ENCODE measurements at places on chromosomes 1 and 21.

DNA sequence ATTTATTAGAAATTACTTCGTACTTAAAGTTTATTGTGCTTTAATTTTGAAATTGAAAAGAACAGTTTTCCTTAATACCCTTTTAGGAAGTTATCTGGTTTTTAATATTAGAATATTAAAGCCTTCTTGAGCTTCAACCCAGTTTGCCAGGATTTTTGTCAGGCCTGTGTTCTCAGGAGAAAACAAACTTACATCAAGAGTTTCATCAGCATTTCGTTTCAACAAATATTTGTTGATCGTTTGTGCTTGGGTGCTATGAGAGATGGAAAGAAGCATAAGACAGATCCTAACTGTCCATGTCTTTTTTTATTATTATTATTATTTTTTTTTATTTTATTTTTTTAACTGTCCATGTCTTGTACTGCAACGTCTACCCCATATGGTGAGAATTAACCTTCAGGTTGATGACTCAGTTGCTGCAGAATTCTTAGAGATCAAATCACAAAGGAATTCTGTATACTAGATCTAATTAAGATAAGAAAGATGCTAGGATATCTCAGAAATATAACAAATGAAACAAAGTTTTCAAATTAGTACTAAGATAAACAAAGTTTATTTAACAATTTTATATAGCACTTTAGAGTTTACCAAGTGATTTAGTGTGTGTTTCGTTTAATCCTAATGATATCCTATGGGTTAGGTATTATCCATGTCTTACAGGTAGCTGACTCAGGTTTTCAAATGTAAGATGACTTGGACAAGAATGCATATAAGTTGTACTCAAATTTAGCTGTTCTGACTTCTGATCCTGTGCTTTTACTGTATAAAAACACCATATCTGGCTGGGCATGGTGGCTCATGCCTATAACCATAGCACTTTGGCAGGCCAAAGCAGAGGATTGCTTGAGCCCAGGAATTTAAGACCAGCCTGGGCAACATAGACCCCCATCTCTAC is 14.3 kb downstream of the FBXO28 start:
- DNase-seq, result no peak

DNA sequence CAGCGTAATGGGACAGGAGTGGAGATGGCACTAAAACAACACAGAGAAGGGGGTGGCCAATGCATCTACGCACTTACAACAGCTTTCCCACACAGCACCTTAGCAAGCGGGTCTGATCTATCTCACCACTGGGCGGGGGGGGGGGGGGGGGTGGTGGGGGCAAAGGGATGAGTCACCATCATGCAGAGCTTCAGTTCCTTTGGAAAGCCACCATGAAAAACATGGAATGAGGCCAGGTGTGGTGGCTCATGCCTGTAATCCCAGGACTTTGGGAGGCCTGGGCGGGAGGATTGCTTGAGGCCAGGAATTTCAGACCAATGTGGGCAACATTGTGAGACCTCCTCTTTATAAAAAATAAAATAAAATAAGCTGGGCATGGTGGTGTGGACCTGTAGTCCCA is 47.2 kb downstream of the KLHDC7A start:
- DNase-seq, result no peak

DNA sequence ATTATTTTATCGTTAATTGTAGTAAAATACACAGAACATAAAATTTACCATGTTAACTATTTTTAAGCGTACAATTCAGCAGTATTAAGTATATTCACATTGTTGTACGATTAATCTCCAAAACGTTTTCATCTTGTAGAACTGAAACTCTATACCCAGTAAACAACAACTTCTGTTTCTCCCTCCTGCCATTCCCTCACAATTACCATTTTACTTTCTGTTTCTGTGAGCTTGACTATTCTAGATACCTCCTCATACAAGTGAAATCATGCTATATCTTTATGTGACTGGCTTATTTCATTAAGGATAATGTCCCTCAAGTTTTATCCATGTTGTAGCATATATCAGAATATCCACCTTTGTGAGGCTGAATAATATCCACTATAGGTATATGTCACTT is 156.8 kb downstream of the ST6GALNAC3 start:
- DNase-seq, result no peak

DNA sequence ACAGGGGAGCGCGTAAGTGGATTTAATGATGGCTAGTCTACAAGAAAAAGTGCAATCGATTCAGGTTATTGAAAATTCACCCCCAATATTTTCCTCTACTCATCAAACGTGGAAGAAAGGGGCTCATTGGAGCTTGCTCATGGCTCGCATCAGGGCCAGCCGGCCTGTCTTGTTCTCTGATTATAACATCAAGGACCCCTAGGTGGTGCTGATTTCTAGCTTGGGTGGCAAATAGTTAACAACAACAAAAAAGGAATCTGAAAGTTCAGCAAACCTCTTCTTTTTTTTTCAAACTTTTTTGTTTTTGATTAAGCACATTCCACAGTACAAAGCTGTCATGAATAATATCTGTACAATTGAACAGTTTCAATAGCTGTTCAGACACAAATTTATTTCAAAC is 35.8 kb upstream of the SOD1 start:
- DNase-seq, result no peak

GRCh38 chr1:228242409-228242808 is 34.6 kb downstream of the OBSCN start:
- no peak for DNase-seq

DNA sequence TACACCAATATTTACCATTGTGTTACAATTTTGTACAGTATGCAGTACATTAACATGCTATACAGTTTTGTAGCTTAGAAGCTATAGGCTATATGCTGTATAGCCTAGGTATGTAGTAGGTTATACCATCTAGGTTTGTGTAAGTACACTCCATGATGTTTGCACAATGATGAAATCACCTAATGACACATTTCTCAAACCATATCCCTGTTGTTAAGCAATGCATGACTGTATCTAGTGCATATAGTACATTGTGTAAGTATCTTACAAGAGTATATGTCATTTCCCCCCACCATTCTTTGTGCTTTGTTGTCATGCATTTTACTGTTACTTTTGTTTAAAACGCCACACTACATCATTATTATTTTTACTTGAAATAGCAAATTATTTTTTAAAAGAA is 65.7 kb upstream of the RNF11 start:
- DNase-seq, result no peak

- DNase-seq, result no peak
These were observed 64.9 kb upstream of the FCGR2A start for GRCh38 chr1:161440312-161440894.

DNA sequence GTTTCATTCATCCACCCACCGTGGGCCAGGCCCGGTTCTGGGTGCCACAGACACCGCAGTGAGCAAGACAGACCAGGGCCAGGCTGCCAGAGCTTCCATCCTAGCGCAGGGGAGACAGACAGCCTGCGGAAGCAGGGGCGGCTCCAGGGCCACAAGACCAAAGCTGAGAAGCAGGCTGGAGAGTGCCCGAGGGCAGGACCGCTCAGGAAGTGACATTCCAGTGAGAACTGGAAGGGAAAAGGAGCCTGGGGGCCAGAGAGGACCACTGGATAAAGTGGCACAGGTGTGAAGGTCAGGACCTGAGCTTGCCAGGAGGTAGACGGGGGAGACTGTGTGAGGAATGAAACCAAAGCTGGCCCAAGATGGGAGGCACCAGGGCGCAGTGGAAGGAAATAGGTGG is 59.5 kb upstream of the EFHD2 start:
- DNase-seq, result no peak

DNA sequence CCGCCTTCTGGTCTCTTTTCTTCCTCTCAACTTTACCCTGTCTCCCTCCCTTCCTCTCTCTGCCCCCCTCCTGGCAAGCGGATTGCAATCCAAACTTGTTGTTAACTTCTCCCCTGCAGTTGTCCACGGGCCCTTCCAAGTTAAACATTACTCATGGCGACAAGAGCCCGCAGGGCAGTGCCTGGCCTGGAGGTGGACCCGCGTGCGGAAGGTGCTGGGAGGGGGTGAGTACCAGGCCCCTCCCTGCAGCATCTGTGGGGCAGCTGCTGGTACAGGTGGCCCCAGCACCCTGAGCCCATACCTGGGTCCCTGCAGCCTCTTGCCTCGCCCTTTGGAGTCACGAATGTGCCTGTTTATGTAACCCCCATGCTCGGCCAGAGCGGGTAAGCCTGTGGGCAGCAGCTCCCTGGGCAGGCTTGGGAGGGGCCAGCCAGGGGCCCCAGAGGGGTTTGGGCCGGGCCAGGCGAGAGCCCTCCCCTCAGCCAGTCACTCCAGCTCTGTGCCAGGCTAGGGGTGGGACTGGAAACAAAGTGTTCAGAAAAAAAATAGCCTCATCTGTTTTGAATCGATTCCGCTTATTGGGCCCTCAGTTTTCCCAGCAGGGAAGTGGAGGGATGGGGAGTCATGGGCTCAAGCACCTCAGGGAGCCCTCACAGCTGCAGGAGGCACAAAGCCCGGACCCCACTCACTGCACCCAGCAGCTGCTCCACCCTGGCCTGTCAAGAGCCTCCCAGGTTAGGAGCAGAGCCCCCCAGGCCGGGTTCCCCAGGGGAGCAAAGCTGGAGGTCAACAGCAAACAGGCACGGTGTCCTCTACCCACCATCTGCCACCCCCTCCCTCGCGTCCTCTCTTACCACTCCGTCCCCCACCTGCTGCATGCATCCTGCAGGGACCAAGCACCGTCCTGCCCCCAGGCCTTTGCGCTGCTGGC is 14.0 kb upstream of the FAAP20 start:
- DNase-seq, result no peak

GRCh38 chr1:153507926-153508583 is 27.7 kb downstream of the S100A6 start:
- DNase-seq, result no peak

- no peak for DNase-seq
These were observed 49.0 kb downstream of the SYT2 start for GRCh38 chr1:202661136-202661845.

DNA sequence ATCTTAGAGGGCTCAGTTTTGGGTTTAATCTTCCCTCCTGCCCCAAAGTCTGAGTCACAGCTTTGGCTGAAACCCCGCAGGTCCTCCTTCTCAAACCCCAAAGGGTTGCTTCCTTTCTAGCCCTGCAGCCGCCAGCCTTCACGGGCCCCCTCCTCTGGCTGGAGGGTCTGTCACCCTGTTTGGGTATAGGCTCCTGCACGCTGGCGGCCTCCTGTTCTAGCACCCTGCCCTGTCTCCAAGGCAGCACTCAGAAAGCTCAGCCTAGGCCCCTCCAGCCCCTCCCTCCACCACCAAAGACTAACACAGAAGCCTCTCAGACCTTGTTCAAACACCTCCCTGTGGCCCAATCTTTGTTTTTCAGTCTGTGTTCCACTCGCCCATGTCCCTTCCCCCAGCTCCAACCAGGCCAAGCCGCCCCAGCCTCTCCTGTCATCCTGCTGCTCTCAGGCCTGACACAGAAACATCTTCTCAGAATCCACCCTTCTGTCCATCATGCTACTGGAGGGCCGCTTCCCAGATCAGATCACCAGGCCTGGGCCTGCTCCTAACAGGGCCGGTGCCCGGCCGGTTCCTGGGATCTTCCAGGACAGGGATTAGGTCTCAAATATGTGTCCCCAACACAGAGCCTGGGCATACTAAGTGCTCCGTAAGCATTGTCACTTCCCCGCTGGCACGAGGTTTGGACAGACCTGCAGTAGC is 35.6 kb downstream of the HTR6 start:
- DNase-seq, result no peak

GRCh38 chr1:182709225-182709764 is 24.9 kb upstream of the RGS8 start:
- no peak for DNase-seq

DNA sequence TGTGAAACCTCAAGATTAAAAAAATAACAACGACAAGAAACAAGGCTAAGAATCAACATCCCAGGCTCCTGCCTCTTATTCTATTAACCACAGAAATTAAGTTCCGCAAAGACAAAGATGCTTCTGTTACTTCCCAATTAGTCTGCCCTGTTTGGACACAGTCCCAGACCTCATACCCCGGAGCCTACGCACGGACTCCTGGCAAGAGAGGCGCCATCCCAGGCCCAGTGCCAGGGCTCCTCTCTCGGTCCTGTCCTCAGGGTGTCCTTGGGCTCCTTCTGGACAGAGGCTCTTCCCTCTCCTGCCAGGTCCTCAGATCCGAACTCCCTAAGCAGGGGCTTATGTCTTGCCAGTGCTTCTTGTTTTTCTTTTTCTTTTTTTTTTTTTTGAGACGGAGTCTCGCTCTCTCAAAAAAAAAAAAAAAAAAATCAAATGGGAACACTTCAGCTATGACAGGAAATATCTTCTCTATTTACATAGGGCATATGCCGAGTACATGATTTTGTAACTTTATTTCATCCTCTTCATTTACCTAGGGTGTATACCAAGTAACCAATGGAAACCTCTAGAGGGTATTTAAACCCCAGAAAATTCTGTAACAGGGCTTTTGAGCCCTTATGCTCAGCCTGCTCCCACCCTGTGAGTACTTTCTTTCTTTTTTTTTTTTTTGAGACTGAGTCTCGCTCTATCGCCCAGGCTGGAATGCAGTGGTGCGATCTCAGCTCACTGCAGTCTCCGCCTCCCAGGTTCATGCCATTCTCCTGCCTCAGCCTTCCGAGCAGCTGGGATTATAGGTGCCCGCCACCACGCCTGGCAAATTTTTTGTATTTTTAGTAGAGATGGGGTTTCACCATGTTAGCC is 11.7 kb upstream of the ENO1 start:
- no peak for DNase-seq

GRCh38 chr1:60141276-60141675 is 67.7 kb upstream of the C1orf87 start:
- no peak for DNase-seq

DNA sequence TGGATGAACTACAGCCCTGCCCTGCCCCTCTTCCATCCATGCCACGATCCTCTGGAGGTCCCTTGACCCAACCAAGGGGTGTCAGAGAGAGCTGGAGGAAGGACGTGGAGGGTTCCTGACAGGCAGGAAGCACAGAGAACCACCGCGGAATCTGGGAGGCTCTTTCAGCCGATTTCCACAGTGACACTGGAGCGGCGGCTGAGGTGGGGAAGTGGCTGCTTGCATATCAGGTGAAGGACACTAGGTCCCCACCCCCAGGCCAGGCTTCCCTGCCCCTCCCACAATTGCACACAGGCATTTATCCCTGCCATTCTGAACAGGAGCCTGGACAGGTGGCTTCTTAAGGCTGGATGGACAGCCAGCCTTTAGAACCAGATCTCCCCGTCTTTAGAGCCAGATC is 17.5 kb downstream of the LRRC71 start:
- DNase-seq, result no peak

DNA sequence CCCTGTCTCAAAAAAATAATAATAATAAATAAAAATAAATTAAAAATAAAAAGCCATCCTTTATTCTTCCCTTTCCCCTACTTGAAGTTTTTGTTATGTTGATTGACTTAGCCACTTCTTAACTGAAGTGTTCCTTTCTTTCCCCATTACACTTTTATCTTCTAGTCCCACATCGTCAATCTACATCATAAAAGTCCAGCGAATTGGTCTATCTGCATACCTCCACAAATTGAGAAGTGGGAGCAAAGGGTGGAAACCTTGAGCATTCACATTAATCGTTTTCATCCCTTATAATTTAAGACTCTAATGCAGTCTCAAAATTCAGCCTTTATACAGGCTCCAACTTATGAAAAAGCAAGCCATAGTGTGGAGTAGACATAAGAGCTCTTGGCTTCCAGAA is 6.5 kb upstream of the ZYG11A start:
- DNase-seq, result no peak
